ENCODE measurements at places on chromosomes 13 and 19.

- DNase-seq = no peak
Observed at GRCh38 chr13:113652404-113653263, 5.4 kb downstream of the ATP4B start.

- DNase-seq = no peak
Observed at GRCh38 chr13:33508060-33508459, 222.5 kb upstream of the STARD13 start.

DNA sequence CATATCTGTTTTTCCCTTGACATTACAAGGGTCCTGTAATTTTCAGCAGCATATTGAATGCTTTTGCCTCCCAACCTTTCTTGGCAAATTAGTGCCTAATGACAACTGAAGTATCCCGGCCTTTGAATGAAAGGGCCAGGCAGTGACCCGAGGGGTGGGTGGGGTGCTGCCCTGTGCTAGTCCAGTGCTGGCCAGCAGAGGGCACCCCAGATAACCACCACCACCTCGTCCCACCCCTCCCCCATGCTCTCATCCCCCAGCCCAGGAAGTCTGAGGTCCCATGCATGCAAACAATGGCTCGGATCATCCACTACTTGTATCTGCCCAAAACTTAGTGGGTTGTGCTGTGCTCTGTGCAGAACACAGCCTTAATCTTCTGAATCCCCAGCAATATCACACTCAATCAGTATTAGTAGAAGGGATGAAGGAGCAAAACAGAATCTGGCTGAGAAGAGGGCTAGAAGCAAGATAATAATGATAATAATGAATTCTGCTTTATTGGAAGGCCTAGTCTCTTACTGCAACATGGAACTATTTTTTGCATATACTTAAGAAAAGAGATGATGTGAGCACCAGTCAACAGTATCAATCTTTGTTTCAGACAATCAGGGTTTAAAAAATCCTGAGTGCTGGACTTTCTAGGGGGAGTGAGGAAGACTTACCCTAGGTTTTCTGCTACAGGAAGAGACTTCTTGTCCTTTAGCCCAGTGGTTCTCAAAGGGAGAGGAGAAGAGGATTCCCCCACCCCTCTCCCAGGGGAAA is 3.8 kb downstream of the ATP12A start:
- DNase-seq = peak; percentile 54

DNA sequence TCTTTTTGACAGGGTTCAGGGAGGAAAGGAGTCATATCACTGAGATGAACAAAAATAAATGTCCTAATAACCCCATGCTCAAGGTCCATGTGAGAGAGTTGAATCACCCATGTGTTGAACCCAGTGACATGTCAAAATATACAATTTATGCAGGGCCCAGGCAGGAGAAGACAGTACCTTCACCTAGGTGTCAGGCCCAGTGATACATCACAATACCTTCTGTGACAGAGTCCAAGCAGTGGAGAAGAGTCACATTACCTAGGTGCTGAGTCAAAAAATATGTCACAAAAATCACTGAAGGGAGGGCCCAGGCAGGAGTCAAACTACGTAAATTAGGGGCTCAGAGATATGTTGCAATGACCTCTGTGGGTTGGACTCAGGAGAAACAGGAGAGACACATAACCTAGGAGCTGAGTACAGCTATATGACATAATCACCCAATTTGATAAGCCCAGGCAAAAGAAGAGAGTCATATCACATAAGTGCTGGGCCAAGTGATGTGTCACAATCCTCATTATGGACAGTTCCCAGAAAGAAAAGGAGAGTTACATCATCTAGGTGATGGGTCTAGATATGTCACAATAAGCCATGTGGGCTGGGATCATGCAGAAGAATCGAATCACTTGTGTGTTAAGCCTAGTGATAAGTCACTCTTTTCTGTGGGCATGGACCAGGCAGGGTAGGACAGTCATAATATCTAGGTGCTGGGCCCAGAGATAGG is 13.8 kb upstream of the ZNF724 start:
- DNase-seq = no peak

DNA sequence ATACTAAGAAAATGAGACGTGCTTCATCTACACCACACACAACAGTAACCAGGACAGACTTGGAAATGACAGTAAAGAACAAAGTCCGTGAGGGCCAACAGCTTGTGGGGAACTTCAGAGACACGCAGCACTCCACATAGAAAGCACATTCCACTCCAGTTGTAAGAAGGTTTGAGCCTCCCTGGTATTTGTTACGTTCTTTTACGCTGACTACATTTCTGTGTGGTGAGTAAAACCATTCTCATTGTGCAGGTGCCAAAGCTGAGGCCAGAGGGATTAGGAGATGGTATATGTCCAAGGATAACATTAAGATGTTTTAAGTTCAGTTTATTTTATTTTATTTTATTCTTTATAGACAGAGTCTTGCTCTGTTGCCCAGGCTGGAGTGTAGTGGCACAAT is 1189.9 kb downstream of the UQCRFS1 start:
- DNase-seq = peak; percentile 70

Data from ACHN (cell line).